Cortex of kidney (tissue), 1 donor: ENCODE measurements at places on chromosomes 5 and 9.

DNA sequence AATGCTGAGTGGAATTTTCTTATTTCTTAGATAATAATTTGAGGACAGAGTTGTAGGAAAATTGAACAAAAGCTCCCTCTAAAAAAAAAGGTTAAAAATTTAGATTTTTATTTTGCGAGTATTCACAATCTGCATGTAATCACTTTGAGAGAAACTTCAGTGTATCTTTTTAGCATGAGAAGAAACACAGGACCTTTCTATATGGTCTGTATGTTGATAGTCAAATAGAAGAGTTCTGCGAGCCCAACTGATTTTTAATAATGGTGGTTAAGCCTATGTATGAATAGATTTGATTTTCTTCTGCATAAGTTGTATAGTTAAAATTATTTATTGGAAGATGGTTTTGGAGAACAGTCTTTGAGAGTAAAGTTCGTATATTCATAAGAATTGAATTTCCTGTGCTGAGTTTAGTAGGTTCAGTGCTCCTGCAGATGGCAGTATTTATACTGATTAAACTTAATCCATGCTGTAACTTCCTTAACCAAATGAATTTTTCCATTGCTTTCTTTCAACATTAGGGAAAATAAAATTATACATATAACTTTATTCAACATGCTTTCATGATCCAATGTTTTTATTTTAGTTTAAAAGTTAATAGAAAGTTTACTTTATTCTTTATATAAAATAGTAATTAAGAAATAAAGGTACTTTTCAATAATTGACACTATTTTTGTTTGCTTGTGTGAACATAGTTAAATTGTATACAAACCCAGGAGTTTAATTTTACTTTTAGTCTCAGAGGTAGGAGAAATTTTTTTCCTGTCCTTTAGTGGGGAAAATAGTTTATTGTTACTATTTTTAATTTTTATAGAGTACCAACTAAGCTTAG lies 19.6 kb downstream of the TCERG1 start:
- no peak for DNase-seq

DNA sequence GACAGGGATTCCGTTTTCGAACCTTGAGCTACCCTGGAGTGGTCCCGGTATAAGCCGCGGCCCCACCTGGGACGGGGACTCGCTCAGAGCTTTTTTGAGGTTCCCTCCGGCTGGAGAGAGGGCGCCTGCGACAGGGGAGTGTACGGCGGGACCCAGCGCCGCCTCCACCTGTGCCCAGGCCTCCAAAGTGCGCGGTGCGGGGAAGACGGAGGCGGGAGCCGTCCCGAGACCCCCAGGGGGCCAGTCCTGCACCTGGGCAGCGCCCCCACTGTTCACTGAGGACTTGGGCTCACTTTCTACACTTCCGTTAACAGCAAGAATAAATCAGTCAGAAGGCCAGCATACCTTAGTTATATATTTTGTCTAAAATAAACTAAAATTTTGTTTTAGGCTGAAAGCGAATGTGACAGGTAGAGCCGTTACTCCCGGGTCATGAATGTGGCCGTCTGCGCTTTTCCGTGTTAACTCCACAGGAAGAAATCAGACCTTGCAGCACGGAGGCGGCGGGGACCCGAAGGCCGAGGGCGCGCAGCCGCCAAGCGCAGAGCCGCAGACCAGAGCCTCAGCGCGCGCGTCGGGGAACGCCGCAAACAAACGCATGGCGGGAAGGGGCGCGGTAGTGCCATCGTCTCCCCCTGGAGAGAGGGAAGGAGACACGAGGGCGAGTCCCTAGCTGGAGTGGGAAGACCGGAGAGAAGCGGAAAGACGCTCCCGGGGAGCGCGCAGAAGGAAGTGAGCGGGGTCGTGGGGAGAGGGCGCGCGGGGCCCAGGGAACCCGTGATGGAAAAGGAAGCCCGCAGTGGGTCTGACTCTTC lies 14.1 kb downstream of the TRIM7 start:
- DNase-seq = no peak

DNA sequence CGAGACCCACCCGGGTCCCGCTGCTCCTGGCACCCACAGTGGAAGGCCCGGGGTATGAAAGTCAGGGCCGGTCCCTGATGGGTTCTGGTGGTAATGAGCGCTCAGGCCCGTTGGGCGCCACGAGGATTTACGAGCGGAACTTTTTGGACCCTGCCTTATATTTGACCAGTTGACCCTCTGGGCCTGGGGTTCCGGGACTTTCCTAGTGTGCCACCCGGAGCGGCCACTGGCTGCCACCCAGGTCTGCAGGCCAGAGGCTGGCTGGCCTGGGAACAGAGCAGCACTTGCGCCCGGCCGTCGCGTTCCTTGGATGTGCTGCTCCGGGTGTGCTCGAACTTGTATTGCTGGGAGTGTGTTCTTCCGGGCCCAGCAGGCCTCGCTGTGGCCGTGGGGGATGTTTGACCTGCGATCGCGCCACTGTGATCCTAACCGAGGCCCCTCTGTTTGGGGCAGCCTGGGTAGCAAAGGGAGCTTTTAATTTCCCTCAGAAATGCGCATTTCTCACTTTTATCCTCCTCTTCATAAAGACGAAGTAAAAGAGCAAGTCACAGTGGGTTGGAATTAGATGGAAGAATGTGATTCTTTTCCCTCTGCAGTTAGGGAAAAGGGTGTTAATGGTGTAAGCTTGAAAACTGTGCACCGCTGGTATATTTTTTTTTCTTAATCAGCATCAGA lies 1.2 kb downstream of the F2RL1 start:
- no peak for DNase-seq

GRCh38 chr5:74105126-74105780 lies 479.3 kb downstream of the ARHGEF28 start:
- no peak for DNase-seq

DNA sequence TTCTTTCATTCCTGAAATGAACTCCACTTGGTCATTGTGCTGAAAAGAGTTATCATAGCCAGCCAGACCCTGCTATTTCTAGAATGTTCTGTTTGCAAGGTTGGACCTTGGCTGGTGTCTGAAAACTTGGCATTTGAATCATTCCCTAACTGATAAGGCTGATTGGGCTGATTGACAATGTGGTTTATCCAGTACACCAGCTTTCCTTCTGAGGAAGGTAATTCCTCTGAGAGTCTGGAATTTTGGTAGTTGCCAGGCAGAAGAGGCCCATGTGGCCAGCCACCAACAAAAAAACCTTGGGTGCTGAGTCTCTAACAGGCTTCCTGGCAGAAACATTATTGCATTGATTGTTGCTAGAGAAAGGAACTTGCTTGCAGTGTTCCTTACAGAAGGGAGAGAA lies 15.3 kb downstream of the SEC61B start:
- no peak for DNase-seq

- DNase-seq = no peak
Observed at GRCh38 chr5:154190595-154191304, at the start of gene GALNT10. TSS of gene GALNT10 (plus strand) at chr5:154190733. CDS start at chr5:154190867, 134 bp downstream.

DNA sequence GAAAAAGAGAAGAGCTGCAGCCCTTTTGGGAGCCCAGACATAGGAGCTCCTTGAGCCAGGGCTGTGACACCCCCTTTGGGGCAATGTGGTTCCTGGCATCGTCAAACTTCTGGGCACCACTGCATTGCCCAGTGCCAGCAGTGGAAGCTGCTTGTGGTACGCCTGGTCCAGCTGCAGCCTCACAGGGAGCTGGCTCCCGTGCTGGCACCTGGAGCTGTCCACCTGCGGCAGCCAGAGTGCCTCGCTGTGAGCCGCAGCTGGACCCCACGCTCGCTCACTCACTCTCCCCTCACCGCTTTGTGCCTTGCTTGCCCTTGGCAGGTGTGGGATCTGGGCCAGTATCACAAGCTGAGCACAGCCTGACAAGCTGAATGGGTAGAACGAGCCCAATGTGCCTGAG lies 1150.8 kb upstream of the CDH6 start:
- no peak for DNase-seq

- no peak for DNase-seq
Observed at GRCh38 chr5:142366007-142366406, 41.2 kb upstream of the SPRY4 start.

DNA sequence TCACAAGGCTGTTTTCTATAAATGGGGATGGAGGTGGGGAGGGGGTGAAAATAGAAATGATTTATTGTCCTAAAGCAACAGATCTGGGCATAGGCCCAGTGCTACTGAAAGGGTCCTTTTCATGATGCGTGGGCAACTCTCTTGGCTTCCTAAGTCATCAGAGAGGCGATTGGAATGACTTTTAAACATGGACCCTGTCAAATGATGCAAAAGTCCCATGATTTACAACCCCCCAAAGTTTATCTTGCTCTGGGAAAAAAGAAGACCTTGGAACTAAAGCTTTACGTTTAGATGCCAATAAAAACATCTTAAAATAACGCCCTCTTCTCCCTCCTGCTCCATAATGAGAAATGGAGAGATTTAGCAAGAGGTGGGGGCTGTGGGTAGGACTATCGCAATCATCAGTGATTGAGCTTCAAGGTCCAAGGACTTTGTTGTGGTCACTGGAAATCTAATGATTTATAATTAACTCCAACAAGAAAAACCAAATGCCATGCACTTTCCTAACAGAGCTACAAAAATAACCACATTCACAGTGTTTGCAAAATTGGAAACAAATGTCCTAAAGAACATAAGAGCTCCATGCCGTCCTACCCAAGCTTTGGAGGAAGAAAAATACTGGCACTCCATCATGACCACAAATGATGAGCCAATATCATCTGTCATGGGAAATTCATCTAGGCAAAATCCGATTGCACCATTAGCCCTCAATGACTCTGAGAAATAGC lies 167.5 kb upstream of the CLINT1 start:
- DNase-seq = no peak

- no peak for DNase-seq
Observed at GRCh38 chr9:14400658-14400995, 86.7 kb upstream of the NFIB start.

GRCh38 chr9:111474385-111474784 lies 9.8 kb downstream of the ECPAS start:
- DNase-seq = no peak

DNA sequence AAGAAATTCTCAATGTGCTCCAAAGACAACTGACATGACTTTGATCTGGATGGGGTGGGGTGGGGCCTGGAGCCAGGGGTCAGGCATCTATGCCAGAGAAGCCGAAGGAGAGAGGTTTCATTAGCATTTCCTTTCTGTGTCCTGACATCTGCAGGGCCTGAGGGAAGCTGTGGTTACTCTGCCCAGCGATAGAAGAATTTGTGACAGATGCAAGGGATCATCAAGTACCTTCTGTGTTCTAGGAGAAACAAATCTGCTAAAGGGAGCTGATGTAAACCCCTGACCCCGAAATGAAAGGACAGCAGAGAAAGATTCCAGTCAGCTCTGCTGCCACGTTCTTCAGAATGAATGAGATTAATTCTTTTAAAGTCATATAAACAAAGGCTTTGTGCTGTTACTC lies 335.7 kb downstream of the PRELID2 start:
- DNase-seq = no peak

GRCh38 chr5:65198456-65199120 lies 283.1 kb downstream of the ADAMTS6 start:
- no peak for DNase-seq

- DNase-seq = no peak
Observed at GRCh38 chr5:98372351-98372750, 401.1 kb upstream of the RGMB start.

GRCh38 chr9:87685871-87686519 lies 39.9 kb upstream of the CTSL start:
- DNase-seq = no peak

- DNase-seq = no peak
Observed at GRCh38 chr5:156251076-156251475, 75.9 kb upstream of the SGCD start.

- DNase-seq = no peak
Observed at GRCh38 chr9:86749894-86750255, 197.4 kb downstream of the GAS1 start.

DNA sequence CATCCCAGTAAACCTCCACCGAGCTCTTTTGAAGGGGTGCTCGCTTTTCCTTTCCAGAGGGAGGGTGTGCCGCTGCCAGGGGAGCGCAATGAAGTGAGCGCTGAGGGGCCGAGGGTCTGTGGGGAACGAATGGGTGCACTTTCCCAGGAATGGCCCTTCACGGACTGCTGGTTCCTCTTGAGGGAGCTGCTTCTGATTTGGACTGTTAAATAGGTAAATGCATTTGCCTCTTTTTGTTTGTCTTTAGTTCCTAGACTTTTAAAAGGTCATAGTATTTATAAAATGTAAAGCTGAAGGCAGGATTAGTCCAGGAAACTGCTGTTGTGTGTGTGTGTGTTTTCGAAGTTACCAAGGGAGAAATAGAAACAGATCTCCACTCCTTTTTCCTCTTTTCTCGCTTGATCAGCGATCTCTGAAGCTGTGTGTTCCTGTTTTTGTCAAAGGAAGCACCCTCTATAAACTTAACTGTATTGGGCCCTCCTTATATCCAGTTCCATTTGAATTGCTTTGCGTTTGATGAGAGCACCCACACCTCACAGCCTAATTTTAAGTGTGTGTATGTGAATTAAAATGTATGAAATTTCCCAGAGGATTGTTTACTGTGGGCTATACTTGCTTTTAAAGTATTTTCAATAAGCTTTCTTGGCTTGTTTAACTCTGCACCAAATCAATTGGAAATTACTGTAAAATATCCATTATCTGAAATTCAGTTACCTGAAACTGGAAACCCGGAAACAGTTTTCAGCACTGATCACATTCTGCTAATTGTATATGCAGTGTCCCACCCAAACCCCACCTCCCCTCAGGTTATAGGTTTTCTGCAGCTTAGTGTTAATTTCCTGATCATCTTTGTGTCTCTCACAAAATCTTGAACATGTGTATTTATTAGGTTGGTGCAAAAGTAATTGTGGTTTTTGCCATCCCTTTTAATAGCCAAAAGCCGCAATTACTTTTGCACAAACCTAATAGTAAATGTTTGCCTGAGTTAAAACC lies 966 bp downstream of the SNX2 start:
- DNase-seq = no peak

DNA sequence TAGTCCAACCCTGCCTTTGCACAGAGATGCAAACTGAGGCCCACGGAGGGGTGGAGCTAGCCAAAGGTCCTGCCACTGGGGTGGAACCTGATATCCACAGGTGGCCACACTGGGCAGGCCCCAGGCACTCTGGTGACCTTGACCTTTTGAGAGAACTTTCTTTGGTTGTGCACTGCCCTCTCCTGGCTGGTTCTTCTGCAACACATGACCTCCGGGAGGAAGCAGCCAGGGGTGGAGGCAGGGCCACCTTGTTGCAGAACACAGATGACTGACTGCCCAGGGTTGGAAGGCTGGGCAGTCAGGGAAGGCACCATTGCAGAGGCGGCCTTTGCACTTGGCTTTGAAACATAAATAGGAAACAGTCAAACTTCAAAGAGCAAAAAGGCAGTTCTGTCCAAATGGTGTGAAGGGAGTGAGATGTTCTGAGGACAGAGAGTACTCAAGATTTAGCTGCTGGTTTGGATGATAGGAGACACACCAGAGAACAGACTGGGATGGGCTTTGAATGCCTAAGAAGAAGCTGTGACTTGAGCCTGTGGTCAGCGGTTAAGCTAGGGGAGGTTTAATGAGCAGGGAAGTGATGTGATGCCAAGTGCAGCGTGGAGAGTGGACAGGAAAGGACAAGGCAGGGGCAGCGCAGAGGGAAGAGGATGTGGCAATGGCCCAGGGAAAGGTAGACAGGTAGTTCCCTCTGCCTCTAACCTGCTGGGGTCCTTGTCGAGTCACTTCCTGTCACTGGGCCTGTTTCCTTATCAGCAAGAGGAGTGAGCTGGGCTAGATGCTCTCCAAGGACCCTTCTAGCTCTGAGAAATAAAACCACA lies 6.8 kb upstream of the TCOF1 start:
- no peak for DNase-seq

GRCh38 chr9:134205672-134206310 lies 41.4 kb upstream of the RNU6ATAC start:
- DNase-seq = no peak

GRCh38 chr5:140205216-140205615 lies 30.2 kb downstream of the CYSTM1 start:
- no peak for DNase-seq
